ENCODE measurements at places on chromosomes 7 and 10. TPM values are rescaled to one million over a fixed set of nuclear protein-coding genes. Genes with fewer than 3 reads are reported as not detected.
A peak's percentile ranks its signal among the peaks of the same experiment; 100 is the strongest.

DNA sequence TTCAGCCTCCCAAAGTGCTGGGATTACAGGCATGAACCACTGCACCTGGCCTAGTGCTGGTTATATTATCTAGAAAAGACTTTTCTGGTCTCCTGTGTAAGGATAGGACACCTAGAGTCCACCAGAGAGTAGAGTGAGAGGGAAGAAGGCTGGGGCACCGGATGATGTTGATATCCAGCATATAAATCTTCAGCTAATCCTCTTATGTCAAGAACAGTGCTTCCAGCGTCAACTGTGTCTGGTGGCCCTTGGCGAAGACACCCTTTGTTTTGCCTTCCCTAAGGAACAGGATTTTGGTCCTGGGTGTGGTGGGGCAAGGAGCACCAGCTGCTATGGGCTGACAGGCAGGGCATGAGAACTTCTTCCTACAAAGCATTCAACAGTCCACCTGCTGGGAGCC is 16.3 kb upstream of the INMT start:
- H3K4me3 ChIP-seq, result no peak overlapping the region
- no peak overlapping the region for H3K27ac ChIP-seq
- H3K27me3 ChIP-seq, result no peaks in the 10 kb centered on the region
- H3K4me1 ChIP-seq, result no peaks in the 10 kb centered on the region
- no peak for DNase-seq

DNA sequence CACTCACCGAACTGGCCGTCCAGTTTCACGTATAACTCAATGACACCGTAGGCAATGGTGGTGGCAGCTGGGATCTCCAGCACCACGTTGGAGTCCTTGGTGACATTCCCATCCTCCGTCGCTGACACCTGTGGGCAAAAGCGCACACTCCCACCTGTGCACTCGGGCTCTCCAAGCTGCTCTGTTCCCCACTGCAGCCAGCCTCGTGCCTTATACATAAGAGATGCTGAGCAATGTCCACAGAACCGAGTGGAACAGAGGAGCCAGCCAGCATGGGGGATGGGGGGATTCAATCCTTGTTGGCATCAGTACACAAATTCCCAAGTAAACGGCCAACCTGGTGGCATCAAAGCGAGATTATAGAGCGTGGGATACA is 40.0 kb downstream of the GSDME start:
- H3K36me3 ChIP-seq, result peaks cover 2% of the 10 kb centered on the region
- no peak overlapping the region for H3K27ac ChIP-seq
- no peaks in the 10 kb centered on the region for H3K27me3 ChIP-seq

The TLX1 gene
- total RNA-seq, result 2.3 TPM

DNA sequence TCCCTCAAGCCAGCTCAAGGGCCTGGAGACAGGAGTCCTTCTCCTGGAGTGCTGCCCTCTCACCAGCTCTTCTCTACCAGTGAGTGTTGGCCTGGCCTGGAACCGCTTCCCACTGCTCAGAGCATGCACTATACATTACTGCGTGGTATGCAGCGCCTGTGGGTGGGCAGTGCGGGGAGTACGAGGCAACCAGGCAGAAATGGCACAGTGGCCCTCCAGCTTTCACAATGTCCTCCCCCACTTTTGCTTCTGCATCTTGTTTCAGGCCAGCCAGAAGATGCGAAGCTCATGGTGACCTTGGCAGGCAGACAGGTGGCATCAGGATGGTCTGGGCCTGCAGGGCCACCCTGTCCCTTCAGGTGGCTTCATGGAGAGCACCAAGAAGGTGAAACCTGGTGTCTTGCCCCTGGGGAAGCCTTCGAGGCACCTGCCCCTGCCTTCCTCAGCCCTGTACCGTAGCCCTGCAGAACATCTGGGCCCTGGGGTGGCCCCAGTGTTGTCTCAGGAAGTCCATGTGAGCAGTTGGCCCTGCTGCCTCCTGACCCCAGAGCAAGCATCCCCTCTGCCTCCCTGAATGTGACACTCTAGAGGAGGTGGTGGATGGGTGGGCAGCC is 35.8 kb downstream of the RASGEF1A start:
- no peak overlapping the region for H3K27ac ChIP-seq
- no peak for DNase-seq
- H3K4me3 ChIP-seq, result no peak overlapping the region
- H3K36me3 ChIP-seq, result no peaks in the 10 kb centered on the region

The SPDYE5 gene
- not detected for total RNA-seq

The TCERG1L gene
- not detected for total RNA-seq

DNA sequence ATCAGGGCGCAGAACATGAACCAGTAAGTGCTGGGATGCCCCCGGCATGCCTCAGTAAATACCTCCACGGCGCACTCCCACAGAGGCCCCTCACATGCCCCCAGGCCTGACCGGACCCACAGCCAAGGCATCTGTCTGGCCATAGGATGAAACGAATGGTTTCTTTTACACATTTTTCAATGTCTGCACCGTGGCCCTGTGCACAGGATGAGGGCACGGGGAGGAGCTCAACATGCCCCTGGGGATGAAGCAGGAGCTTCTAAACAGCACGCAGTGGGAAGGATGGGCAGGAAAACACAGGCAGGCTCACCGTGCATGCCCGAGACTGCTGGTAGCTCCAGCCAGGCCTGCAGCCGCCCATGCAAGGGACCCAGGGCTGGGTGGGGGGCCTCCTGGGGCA is 283.3 kb downstream of the TNS3 start:
- no peak for DNase-seq
- H3K4me1 ChIP-seq, result peaks cover 12% of the 10 kb centered on the region
- no peak overlapping the region for H3K27ac ChIP-seq
- no peak overlapping the region for H3K4me3 ChIP-seq
- H3K36me3 ChIP-seq, result peaks cover 12% of the 10 kb centered on the region
- no peaks in the 10 kb centered on the region for H3K27me3 ChIP-seq

The SERPINE1 gene
- 0.09 TPM for total RNA-seq

DNA sequence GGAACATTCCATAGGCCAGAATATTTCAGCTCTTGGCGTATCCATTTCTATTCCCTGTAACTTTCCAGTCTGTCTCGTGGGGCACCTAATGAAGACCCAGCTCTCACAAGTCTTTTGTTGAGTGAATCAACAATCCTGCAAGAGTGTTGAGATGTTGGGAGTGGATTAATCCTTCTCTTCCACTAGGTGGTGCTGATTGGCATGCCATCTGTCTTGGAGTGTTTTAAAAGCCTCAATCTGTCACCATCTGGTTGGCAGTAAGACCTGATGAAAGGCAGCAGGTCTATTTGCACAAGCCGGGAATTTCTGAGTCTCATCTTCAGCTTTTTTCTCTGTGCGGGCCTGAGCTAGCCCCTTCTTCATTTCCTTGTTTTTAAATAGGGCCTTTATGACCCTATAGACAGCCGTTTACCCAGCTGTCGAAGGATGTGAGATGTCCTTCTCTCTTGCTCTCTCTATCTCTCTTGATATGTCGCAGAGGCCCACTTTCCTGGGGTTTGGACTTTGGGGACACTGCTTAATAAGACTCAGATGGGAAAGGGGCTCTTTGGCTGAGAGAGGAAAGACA is 180.5 kb downstream of the ZNF365 start:
- H3K4me1 ChIP-seq, result no peaks in the 10 kb centered on the region
- no peaks in the 10 kb centered on the region for H3K36me3 ChIP-seq
- no peak for DNase-seq
- H3K27ac ChIP-seq, result no peak overlapping the region
- H3K27me3 ChIP-seq, result no peaks in the 10 kb centered on the region

GRCh38 chr7:38704041-38704547 is 72.9 kb upstream of the AMPH start:
- no peak overlapping the region for H3K27ac ChIP-seq
- H3K4me1 ChIP-seq, result no peaks in the 10 kb centered on the region
- DNase-seq, result no peak

DNA sequence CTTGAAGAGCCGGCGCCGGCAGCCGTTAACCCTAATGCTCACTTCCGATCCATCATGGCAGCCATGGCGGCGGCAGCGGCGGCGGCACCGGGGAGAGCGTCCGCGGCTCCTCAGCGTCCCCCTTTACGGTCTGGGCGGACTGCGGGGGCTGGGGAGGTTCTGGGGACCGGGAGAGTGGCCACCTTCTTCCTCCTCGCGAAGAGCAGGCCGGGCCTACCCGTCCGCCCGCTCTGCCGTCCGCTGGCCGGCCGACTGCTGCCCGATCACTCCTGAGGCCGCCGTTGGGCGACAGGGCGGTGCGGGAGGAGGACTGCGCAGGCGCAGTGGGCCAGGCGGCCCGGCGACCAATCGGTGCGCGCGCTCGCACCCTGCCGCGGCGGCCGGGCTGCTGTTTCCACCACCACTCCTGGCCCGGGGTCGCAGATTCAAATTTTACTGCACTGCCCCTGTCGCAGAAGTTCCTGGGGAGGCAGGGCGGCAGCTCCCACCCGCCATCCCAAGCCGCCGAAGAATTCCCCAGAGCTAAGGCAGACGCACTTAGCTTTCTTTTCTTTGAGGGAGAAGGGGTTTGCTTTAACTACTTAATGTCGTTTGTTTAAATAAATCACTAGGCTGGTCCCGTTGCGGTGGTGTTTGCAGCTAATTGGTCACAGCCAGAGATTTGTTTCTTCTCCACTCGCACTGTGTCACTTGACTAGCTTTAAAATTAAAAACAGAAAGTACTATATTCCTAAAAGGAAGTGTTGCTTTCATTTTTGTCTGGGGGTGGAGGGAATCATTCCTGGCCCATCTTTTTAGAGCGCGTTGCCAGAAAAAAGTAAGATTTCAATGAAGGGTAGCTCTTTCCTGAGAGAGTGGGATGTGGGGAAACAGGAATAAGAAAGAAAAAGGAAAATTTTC is at the start of gene KIF5B:
Gene KIF5B, minus strand, starts transcription at position 290 of the 900 bp plus-strand sequence. CDS start 452 bp downstream, outside the sequence.
- H3K4me1 ChIP-seq, result peaks cover 58% of the 10 kb centered on the region
- DNase-seq, result peak; percentile 97
- H3K36me3 ChIP-seq, result no peaks in the 10 kb centered on the region
- H3K27ac ChIP-seq, result peak within 1 kb of the TSS; percentile 90

The RBM48 gene
- 14.2 TPM for total RNA-seq

- DNase-seq, result no peak
- H3K4me3 ChIP-seq, result no peak overlapping the region
- peaks cover 25% of the 10 kb centered on the region for H3K4me1 ChIP-seq
- no peaks in the 10 kb centered on the region for H3K36me3 ChIP-seq
- no peaks in the 10 kb centered on the region for H3K27me3 ChIP-seq
- H3K27ac ChIP-seq, result no peak overlapping the region
These were observed 3.3 kb upstream of the PCBD1 start for GRCh38 chr10:70891627-70892026.

- H3K4me1 ChIP-seq, result no peaks in the 10 kb centered on the region
- no peak overlapping the region for H3K4me3 ChIP-seq
- no peak for DNase-seq
- peaks cover 3% of the 10 kb centered on the region for H3K36me3 ChIP-seq
These were observed 66.6 kb downstream of the RBM33 start for GRCh38 chr7:155711081-155711480.

GRCh38 chr7:130063036-130063435 is 7.3 kb upstream of the KLHDC10 start:
- no peaks in the 10 kb centered on the region for H3K4me1 ChIP-seq
- no peak overlapping the region for H3K4me3 ChIP-seq
- H3K27ac ChIP-seq, result no peak overlapping the region
- DNase-seq, result peak; percentile 66

The NEBL gene
- 55.2 TPM for total RNA-seq

The OR2A42 gene
- not detected for total RNA-seq

DNA sequence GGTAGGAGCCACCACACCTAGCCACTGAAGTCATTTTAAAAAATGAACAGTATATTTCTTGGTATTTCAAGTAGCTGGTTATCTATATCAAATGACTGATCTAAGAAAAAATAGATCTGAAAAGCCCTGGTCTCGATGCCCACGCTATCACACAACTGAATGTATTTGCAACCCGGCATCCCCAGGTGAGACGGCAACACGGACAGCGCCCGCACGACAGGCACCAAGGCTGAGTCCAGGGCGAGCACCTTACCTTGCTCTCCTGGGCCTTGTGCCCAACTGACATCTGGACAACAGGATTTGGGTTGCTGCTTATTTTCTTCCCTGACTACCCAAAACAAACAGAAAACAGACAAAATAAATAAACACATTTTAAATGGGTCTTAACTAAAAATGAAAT is 44.8 kb upstream of the NCAPG2 start:
- H3K36me3 ChIP-seq, result no peaks in the 10 kb centered on the region
- H3K27ac ChIP-seq, result no peak overlapping the region
- no peaks in the 10 kb centered on the region for H3K27me3 ChIP-seq

The RHOBTB1 gene
- 19.9 TPM for total RNA-seq

DNA sequence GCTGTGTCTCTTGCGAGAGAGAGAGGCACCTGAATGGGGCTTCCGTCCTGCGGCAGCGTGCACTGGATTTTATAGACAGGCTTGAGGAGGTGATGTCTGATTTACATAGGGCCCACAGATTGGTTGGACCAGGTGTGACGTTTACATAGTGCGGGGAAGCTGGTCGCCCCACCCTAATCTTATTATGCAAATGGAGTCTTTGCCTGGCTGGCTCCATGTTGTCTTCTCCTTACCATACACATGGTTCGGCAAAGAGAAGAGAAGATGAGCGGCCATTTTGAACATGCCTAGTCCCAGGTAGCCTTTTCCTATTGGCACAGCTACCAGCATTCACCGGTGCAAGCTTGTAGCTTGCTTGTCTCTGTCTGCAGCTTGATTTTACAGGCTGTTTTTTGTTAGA is 238.5 kb upstream of the GALNT17 start:
- H3K27me3 ChIP-seq, result no peaks in the 10 kb centered on the region
- H3K27ac ChIP-seq, result no peak overlapping the region
- no peaks in the 10 kb centered on the region for H3K36me3 ChIP-seq
- peaks cover 4% of the 10 kb centered on the region for H3K4me1 ChIP-seq
- no peak for DNase-seq
- no peak overlapping the region for H3K4me3 ChIP-seq

DNA sequence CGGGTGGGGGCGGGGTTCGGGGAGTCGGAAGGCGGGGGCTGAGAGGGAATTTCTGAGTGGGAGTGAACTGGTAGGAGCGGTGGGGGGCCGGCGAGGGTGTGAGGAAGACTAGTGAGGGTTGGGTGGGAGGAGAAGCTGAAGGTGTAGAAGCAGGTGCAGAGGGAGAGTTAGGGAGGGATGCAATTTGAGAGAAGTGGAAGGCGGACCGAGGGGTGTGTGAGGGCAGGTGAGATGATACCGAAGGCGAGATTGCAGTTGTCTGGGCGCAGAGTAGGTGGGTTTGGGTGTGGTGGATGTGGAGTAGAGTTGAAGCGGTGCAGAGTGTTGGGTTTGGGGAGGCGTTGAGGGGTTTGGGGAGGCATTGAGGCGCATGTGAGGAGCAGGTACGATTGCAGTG is 643 bp downstream of the KAT6B start:
- peak overlapping the region; percentile 96 for H3K27ac ChIP-seq
- H3K4me1 ChIP-seq, result peaks cover 28% of the 10 kb centered on the region
- no peaks in the 10 kb centered on the region for H3K27me3 ChIP-seq
- H3K4me3 ChIP-seq, result peak overlapping the region; percentile 49
- no peaks in the 10 kb centered on the region for H3K36me3 ChIP-seq
- DNase-seq, result no peak

- H3K36me3 ChIP-seq, result no peaks in the 10 kb centered on the region
- H3K4me3 ChIP-seq, result no peak overlapping the region
- no peak for DNase-seq
- H3K4me1 ChIP-seq, result no peaks in the 10 kb centered on the region
- H3K27ac ChIP-seq, result no peak overlapping the region
- H3K27me3 ChIP-seq, result no peaks in the 10 kb centered on the region
These were observed 229.7 kb downstream of the FANK1 start for GRCh38 chr10:126126023-126126422.
